ENCODE measurements at places on chromosomes 3 and 15.

GRCh38 chr15:25245801-25246622, 192.8 kb downstream of the UBE3A start:
- no peak for DNase-seq

GRCh38 chr3:71244153-71244825, 339.2 kb downstream of the FOXP1 start:
- DNase-seq = no peak

GRCh38 chr3:52401021-52401420, 43.9 kb downstream of the SEMA3G start:
- no peak for DNase-seq

DNA sequence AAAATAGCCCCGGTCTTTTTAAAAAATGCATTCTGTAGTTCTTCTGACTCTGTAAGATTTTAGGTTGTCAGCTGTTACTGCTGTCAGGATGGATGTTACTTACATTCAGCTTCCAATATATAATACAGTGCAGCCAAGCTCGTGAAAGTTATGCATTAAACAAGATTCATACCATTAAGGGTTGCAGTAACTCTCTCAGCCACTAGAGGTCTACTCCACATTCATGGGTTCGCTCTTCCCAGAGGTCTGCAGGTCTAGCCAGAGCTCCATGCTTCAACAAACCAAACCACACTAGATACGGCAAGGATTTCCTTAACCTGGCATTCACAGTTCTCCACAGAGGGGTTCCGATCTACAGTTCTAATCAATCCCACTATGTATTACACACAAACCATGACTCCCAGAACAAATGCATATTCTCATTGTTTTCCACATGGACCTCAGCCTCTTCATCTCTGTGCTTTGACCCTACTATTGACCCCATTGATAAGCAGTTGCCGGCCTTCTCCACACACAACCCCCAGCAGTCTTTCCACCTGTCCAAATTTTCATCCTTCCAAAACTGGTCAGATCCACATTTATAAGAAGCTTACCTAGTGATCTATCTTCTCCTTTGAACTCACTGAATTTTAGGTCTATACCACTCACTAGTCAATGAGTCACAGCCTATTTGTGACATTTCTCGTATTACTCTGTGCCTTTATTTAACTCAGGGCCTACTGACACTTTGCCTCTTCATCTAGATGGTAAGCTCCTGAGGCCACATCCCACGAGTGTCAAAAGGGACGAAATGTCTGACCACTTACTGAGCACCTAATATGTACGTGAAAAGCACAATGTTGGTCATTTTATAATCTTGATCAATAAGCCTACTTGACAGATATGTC, 33.7 kb downstream of the RORA start:
- no peak for DNase-seq

- no peak for DNase-seq
These were observed 5.1 kb downstream of the TSEN2 start for GRCh38 chr3:12489368-12489767.

GRCh38 chr15:90388462-90389380, 679 bp downstream of the IQGAP1 start:
- peak; percentile 28 for DNase-seq

- DNase-seq = no peak
These were observed 127.0 kb downstream of the CPNE4 start for GRCh38 chr3:131907796-131908195.

DNA sequence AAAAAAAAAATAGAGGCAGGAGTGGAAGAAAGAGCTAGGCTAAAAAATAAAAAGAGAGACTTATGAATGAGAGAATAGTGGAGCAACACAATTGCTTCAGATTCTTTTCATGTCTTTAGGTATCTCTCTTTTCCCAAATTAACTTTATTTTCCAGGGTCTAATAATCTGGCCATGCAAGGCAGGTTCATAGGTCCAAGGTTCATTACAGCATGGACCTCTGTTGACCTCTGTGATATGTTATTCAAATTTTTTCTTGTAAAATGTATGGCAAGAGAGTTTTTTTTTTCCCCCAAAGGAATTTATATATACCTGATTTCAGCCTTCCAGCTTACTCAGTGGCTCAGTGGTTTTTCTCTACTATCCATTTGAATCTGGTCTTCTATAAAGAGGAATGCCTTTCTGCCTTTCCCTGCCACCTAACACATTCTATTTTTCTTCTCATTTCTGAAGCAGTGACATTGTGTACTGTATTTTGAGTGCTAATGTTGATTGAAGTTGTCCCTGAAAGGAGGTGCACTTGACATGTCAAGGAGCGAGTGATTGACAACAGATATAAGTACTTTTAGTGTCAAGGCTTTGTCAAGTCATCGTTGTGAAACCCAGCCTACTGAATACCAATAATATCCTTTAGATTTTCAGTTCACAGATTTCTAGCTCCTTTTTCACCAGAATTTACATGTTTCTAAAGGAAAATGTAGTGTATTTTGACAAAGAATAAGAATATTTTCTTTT, 118.5 kb downstream of the MAP2K5 start:
- DNase-seq = no peak

- DNase-seq = no peak
These were observed 21.3 kb upstream of the SEC62 start for GRCh38 chr3:169945313-169945712.

DNA sequence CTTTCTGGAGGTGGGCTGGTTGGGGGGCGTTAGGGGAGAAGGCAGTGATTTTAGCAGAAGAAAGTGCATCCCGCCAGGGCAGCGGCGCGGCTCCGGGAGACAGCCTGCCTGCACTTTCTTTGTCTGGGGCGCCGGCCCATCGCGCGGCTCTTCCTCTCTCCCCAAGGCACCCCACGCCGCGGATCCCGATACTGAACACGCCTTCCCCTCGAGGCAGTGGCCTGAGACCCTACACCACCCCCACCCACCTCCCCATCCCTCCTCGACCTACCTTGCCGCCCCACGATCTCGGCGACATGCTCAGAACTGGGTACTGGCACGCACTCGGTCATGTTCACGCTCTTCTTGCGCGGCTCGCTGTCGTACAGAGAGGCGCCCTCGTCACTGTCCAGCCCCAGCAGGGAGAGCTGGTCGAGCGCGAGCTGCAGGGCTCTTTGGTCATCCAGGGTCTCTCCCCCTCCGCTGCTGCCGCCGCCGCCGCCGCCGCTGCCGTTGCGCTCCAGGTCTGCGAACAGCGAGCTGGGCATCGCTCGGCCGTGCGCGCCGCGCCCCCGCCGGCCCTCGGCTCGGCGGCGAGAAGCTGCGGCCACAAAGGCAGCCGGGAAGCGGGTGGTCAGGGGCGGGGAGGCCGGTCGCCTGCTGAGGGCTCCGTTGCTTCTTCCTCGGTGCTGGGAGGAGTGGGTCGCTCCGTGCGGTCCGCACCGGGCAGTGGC, 483 bp downstream of the MEX3B start:
- no peak for DNase-seq

All from stimulated activated CD4-positive, alpha-beta T cell treated with anti-CD3 and anti-CD28 coated beads, Interleukin-15, amount 100 ng/mL, for 1 hour (primary cell).